HFF-Myc (cell line): ENCODE measurements at places on chromosomes 2 and 18.

DNA sequence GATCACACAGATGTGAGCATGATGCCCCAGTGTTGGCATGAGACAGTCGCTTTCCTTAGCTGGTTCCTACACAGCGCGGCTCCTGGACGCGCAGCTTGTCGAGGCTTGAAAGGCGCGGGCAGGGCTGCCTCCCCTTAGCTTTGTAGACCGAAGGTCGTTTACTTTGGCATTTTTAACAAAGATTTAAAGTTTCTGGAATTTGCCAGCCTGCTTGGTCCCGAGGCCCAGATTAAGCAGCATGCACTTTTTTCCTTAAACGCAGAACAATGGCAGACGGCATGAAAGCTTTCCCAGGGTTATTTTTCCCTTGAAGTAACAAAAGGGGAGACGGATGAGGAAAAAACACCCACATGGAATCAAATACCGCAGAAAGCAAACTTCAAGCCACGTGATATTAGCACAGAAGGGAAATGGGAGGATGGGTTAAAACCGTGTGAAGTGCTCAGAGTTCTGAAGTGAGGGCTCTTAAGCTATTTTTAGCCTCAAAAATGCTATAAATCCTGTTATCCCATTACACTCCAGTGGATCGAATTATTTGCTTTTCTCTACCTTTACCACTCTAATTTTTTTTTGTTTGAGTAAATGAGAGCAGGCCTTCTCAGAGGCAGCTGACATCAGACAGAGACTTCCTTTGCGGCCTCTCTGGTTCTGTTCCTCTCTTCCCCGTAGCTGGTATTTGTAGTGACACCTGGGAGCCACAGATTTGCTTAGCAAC lies 55.7 kb downstream of the NPAS2 start:
- DNase-seq = no peak

- DNase-seq = no peak
These were observed 158.6 kb downstream of the CDH2 start for GRCh38 chr18:28018351-28018750.

DNA sequence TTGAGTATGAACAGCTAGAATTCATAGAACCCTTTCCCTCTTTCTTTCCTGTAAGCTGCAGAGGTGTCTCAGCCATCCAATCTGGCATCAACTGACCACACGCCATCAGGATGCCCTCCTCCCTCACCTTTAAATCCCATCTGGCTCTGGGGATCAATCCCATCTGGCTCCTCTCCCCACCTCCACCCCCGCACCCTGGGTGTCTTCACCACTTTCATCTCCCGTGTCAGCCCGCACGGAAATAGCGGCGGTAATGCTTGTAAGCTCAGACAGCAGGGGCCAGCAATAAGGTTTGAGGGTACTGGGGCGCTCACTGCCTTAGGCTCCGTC lies 508 bp upstream of the TUBA4B start:
- no peak for DNase-seq

GRCh38 chr2:71629273-71629672 lies 175.9 kb downstream of the DYSF start:
- DNase-seq = no peak

GRCh38 chr2:135617501-135618015 lies 86.3 kb downstream of the R3HDM1 start:
- DNase-seq = no peak

DNA sequence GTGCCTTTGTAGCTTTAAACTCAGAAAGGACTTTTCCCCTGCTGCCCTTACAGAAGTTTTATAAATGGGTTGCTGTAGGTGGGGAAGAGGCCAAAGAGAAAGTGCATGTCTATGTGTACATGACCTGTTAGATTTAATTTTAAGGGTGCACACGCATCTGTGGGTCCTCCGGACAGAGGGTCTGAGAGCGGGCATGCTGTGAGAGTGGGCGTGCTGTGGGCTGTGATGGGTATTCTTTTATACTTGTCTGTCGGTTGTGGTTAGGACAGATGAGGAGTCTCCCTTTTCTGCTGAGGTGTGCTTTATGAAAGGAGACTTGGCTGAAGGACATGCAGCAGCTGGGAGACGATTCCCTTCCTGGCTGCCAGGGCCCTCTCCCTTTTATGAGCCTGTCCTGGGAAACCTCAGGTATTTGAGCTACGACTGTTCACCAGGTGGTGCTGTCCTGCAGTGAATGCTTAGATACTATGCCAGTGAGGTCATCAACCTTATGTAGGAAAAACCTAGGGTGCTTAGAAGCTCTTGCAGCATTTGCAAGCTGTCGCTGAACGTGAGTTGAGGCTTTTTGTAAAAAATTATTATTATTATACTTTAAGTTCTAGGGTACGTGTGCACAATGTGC lies 67.5 kb downstream of the TANC1 start:
- DNase-seq = no peak

DNA sequence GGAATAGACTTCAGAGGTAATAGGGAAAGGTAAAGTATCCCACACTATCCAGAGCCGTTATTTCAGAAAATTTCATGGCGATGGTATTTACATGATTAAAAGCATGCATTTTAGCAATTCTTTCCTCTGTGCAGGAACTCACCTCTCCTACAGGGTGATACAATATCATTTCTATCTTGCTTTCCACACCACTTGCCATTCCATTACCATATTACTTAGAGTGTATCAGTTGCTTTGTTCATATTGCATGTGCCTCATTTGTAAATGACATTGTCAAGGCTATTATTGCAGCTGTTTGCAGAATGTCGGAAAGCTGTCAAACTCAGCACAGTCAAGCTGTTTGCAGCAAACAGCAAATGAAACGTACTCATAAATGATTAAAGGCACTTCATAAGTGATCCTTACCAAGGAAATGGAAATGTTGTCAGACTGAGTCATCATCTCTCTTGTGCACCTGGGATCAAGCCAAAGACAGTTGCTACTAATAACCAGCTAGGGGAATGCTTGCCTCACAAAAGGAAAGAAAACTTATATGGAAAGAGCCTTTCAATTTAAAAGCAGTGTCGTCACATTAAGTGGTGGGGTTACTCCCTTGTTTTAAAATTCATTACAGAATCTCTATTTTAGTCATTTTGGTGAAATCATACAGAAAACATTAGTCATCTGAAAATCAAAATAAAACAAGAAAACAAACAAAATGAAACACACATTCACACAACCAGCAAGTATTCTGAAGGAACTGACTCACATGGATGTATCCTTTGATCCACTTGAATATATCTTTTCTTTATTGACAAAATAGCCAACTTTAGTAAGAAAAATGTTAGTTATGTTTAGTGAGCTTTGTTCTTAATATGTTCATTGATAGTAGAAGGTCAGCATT lies 1064.1 kb upstream of the CNTNAP5 start:
- no peak for DNase-seq

- no peak for DNase-seq
These were observed 162.0 kb downstream of the SLC8A1 start for GRCh38 chr2:40289771-40290404.

DNA sequence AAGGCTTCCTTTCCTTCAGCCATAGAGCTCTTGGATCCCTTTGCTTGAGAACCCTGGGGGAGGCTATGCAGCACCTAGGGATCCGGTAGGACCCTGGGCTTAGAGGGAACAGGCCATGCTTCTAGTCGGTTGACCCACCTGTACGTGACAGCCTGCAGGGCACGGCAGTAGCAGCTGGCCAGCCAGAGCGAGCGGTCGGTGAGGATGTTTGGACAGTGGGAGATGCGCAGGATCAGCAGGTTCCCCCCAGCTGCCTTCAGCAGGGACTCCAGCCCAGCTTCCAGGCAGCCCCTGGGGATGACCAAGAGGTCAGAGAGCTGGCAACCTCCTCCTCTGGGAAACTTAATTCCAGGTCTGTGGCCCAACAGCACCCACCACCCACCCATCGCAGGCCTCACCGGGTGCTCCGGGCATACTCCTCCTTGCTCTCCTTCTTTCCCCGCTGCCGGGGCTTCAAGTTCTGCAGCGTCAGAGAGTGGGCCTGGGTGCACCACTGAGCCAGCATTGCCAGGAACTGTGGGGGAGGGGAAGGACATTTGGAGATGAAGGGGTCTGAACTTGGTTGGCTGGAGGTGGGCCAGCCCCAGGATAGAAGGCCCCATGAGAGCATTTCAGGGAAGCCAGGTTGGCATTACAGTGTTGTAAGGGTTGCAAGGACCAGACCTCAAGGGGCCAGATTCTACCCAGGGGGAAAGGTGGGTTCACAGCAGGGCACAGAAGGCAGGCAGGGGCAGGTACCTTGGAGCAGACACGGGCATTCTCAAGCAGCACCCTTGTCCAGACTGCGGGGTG lies 20.5 kb downstream of the FBXO41 start:
- no peak for DNase-seq

GRCh38 chr2:68921646-68922045 lies 31.0 kb downstream of the GKN2 start:
- DNase-seq = no peak

- no peak for DNase-seq
These were observed 24.8 kb upstream of the KIDINS220 start for GRCh38 chr2:8862230-8862629.

DNA sequence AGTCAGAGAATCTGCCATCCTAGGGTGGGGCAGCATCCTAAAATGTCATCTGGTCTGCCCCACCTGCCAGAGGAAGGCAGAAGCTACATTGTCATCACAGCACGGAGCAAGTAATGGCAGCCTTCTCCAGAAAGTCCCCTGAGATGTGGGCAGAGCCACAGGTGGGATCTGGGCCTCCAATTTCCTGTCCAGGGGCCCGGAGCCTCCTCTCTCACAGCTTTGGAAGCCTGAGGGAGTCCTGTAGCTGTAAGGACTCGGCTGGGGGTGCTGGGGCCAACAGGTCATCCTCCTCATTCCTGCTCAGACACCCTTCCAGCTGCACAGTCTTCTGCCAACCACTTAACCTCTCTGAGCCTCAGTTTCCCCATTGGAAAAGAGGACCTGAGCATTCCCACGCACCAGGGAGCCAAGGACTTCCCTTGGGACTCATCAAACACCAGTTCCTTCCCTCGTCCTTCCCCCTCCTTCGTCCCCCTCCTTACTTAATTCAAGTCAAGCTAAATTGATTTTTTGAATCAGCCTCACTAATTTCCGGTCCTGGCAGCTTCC lies 48.6 kb upstream of the ID2 start:
- no peak for DNase-seq

DNA sequence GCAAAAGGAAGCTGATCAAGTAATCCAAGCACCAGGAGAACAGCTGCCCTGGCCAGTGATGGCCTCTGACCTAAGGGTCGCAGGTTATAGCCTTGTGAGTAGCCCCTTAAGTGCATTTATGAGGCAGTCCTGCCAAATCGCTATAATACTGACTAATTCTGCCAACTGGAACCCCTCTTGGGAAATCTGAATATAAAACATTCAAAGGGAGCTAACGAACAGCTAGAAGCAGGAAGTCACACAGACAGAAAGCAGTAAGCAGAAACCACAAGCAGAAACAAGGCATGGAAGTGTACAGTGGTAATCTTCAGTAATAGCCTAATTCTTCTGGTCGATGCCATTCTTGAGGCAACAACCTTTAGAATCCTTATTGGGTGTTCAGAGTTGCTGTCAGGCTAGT lies 521.3 kb downstream of the METTL4 start:
- DNase-seq = no peak

DNA sequence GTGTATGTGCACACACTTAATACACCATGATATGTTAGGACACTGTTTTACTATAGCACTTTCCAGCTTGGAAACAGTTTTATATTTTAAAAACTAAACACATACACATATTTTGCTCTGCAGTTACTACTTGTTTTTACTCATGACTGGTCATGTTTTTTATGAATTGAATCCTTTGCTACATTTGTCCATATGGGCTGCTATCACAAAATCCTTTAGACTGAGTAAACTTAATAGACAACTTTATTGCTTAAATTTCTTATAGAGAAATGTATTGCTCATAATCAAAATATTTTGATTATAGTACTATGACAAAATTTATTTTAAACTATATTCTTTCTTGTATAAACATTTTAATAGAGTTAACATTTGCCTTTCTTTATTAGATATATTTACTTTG lies 314.8 kb downstream of the RBM43 start:
- DNase-seq = no peak

- DNase-seq = no peak
These were observed 66.9 kb upstream of the CYP26B1 start for GRCh38 chr2:72214429-72215143.

DNA sequence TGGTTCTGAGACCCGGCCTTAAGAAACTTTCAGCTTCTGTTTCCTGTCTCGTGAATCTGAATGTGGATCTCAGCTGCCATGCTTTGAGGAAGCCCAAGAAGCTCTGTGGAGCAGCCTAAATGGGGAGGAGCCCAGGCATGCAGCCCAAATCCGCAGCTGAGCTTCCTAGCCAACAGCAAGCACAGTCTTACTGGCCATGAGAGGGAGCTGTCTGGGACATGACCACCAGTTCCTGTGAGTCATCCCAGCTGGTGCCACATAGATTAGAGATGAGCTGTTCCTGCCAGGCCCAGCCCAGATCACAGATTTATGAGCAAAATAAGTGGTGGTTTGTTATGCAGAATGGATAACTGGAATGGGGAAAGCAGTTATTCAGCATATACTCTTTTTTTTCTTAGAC lies 224.4 kb upstream of the APCDD1 start:
- peak; percentile 85 for DNase-seq

DNA sequence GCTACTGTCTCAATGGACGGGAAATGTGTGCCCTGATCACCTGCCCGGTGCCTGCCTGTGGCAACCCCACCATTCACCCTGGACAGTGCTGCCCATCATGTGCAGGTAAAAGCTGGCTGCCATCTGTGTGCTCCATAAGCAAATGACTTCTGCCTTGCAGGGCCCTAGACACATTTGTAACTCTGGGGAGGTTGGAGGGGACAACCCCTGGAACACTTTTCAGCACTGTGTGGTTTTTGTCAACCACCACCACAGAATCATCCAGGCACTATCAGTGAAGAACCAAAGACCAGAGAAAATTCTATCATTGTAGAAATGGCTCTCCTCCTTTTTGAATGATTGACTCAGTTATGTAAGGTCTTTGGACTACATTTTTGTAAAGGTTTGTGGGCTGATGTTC lies 84.3 kb downstream of the FEZ2 start:
- DNase-seq = no peak

- no peak for DNase-seq
These were observed 239.9 kb downstream of the ZEB2 start for GRCh38 chr2:144280009-144280408.

GRCh38 chr2:10271946-10272345 lies 30.8 kb upstream of the HPCAL1 start:
- no peak for DNase-seq

- no peak for DNase-seq
These were observed 77.5 kb upstream of the NFATC1 start for GRCh38 chr18:79318142-79318673.

- DNase-seq = no peak
These were observed 77.4 kb downstream of the EML4 start for GRCh38 chr2:42246562-42246961.
